Stimulated activated naive CD4-positive, alpha-beta T cell treated with Interleukin-2 at 50 U/mL for 16 hours (primary cell): ENCODE measurements at places on chromosomes 7 and 10.

GRCh38 chr10:66244953-66245352, 680.9 kb upstream of the LRRTM3 start:
- DNase-seq = no peak

GRCh38 chr10:124303662-124304418, 114.9 kb downstream of the OAT start:
- DNase-seq = no peak

DNA sequence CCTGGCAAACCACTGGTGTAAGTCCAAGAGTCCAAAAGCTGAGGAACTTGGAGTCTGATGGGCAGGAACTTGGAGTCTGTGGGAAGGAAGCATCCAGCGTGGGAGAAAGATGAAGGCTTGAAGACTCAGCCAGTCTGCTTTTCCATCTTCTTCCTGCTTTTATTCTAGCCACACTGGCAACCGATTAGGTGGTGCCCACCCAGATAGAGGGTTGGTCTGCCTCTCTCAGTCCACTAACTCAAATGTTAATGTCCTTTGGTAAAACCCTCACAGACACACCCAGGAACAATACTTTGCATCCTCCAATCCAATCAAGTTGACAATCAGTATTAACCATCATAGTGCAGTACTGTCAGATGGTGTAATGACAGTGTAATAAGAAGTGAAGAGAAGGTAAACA, 119.2 kb downstream of the EPC1 start:
- DNase-seq = no peak

DNA sequence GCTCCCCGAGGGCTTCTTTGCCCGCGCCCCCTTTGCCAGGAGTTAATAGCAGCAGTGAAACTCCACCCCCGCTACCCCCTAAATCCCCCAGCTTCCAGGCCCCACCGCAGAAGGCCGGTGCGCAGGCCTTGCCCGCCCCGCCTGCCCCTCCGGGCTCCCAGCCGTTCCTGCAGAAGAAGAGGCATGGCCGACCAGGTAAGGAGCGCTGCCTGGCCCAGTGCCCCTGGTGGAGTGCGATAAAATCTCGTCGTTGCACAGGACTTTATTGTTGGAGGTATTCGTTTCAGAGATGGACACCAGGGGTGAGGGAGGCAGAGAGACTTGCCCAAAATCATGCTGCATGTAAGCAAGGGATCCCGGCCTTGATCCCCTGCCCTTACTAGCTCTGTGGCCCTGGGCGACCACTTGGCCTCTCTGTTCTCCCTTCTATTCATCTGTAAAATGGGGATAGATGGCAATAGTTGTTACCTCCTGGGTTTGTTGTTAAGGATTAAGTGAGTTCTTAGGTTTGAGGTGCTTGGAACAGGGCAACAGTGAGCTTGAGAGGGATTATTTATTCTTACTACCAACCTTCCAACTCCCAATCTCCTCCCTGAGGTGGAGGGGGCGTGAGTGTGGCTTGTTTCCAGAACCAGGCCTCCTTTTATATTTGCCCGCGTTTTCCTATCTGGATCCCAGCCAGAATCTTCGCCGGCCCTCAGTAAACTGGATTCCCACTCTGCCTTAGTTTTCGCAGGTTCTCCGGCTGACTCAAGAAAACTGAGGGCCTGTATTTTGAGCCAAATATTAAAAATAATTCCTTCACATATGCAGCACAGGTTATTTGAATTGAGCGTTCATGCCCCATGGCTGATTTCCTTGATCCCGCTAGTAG, 78.3 kb downstream of the WIPF3 start:
- no peak for DNase-seq

DNA sequence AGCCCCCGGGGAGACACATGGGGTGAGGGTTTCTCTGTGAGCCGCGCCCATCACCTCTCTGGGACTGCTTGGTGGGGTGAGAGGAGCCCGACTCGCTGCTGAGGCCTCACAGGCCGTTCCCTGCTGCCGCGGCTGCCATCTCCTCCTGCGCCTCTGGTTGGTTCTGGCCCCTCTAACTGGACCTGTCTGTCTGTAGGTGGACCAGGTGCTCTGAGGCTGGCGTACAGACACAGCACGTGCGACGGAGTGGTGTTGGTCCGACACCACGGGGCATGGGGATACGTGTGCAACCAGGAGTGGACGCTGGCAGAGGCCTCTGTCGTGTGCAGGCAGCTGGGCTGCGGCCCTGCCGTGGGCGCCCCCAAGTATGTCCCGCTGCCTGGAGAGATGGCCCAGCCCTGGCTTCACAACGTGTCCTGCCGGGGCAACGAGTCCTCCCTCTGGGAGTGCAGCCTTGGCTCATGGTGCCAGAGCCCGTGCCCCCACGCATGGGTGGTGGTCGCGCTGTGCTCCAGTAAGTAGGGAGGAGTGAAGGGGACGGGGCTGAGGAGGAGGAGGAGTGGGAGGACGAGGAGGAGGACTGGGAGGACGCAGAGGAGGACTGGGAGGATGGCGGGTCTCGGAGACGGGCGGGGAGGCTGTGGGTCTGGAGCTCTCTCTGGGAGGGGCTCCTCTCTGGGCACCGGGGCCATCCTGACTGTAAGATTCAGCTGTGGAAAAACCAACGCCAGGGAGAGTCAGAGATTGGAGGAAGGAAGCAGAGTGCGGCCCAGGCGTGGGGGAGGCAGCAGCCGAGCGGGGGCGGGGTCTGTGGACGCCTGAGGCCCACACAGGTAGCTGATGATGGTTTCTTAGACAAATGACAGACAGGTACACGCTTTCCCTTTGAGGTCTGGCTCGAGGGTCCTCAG, 2.6 kb downstream of the SCART1 start:
- DNase-seq = no peak

GRCh38 chr7:122974229-122974628, 21.3 kb downstream of the TAS2R16 start:
- DNase-seq = no peak
